ENCODE measurements at places on chromosomes 2 and 18.

DNA sequence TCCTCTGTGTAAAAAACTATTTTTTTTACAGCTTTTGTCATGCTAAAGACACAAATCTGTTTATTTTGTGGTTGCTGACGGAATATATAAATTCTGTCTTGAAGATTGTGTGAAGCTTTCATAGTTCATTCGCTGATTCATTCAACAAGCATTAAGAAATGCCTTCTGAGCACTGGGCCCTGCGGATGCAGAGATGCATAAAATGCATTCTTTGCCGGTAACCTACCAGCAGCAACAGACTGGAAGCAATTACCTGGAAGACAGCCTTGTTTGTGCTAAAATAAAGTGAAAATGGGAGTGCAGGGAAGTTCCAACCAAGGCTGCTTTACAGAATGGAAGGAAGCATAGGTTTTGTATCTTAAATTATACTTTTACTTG, 119.7 kb downstream of the PMAIP1 start:
- no peak for DNase-seq

DNA sequence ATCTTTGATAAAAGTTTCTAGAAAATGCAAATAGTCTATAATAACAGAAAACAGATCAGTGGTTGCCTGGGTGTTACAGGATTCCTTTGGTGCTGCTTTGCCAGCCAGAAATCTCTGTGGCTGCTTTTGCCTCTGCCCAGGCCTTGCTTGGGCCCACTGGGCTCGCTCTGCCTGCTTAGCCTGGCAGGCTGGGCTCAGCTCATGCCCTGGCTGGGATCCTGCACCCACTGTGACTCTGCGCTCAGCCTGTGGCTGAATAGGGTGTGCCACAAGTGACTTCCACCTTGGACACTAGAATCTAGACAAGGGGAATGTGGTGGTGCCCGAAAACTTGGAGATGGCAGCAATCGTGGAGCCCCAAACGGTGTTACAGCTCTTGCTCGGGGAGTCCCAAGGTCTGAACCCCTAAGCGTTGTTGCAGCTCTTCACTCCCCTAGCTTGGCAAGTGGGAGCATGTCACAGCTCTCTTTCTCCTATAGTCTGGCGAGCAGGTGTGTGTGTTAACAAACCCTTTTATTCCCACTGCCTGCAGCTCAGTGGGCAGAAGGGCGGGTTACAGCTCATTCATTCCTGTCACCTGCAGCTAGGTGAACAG, 50.9 kb downstream of the FBXO48 start:
- DNase-seq, result peak; percentile 10

GRCh38 chr2:72980535-72981217, 63.4 kb downstream of the EMX1 start:
- DNase-seq, result no peak

- DNase-seq, result no peak
These were observed 96.8 kb downstream of the ZNF407 start for GRCh38 chr18:74694436-74694835.

DNA sequence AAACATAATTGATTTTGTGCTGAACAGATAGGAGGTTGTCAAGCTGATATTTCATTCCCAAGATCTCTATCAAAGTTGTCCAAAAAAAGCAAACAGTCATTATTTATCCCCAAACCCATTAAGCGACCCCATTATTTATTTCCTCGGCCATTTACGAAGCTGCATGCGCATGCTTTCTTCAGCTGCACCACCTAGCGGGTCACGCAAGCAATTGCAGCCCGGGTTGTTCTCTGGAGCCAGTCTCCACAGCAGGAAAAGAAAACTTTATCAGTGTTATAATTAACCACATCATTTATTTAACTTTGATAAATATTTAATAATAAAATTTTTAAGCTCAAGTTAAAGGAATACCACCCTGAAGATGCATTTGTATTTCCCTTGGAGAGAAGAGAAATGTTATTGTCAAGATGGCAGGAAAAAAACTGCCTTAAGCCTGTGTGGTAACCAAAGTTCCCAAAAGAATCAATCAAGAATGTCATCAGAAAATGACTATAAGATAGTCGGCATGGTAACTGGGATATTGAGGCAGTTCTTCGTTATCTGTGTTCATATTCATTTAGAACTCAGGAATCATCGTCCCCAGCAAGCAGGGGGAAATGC, 304.7 kb downstream of the FBXO15 start:
- peak; percentile 9 for DNase-seq

- DNase-seq, result no peak
These were observed 8.8 kb downstream of the RDH14 start for GRCh38 chr2:18551623-18552022.

DNA sequence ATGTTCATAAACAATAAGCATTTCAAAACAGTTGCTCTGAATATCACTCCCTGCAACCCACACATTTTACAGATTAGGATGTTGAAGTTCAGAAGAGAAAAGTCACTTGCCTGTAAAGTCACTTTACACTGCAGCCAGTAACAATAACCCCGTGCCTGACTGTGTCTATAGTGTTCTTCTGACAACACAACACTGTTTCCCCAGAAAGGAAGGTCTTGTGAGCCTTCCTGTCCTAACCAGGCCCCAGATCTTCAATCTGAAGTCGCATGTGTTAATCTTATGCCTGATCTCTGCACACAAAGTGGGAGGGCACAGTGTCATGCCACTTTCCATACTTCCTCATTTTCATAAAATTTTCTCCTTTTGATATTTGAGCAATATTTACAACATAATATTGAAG, 120.2 kb downstream of the FEZ2 start:
- DNase-seq, result no peak

DNA sequence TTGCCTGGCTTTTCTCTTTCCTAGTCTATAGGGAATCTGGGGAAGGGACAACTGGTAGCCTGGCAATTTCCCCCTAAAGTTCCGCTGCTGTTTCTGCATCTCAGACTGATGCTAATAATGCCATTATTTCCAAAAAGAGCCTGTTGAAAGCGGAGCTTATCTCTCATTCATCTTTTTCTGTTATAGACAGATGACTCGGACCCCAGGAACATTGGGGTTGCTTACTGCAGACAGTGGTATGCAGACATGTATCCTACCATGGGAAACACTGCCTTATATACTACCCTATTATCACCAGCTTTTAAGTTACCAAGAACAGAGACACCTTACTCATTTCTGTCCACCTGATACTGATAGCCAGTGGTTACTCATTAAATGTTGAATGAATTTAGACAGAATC, 15.3 kb downstream of the ETAA1 start:
- no peak for DNase-seq

DNA sequence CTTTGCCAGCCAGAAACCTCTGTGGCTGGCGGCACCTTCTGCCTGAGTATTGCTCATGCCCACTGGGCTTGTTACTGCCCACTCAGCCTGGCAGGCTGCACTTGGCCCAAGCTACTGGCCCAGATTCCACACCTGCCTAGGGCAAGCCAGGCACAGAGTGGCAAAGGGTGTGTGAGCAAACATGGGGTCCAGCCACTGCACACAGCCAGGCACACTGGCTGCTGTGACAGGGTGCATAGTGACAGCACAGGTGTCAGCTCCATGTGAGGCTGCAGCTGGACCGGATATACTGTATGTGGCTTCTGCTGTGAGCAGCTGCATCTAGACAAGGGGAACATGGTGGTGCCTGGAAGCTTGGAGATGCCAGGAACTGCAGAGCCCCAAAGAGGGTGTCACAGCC, 113.9 kb downstream of the COPS8 start:
- DNase-seq, result no peak

- no peak for DNase-seq
These were observed 19.3 kb upstream of the ODC1 start for GRCh38 chr2:10467401-10467800.

DNA sequence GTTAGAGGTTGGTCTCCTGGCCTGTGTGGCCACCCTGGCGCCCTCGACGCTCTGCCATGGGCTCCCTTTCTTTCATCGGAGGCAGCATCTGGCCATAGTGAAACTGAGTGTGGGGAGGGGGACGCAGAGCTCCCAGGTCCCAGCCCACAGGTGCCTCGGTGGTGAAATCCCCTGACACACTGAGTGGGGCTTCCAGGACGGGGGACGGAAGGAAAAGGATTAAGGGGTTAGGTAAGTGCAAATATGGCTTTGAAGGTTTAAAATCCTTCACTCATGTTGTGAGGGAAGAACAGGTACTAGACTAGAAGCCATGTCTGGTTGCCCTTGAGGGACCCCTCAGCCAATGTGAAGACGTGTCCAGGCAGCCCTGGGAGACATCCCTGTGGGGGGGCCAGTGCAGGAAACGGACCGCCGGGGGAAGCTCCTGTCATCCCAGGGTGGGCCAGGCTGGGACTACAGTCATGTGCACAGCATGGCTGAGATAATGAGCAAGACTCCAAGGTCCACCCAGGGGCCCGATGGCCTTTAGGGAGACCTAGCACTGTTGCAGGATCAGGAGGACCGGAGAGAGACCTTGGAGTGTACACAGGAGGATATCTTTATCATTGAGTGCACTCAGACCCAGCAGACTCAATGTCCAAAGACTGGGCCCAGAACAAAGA, 36.3 kb downstream of the RTP5 start:
- DNase-seq, result no peak

DNA sequence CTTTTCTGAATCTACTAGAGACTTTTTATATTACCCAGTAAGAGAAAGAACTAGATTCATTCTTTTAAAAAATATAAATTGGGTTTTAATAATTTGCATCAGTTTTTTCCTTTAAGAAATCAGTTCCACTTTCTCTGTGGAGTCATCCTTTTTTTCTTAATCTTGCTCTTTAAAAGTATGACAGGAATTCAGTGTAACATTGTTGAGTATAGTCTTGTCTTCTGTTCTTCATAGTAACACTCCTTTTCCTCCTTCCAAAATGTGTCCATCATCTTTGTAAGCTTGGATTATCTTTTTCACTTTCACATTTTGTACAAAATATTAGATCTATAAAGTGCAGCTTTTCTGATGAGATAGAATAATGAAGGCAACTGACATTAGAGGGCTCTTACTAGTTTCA, 135.4 kb downstream of the HAUS1 start:
- DNase-seq, result no peak

GRCh38 chr2:68798569-68798968, 64.0 kb downstream of the ARHGAP25 start:
- no peak for DNase-seq

GRCh38 chr18:36128907-36129299, 237 bp downstream of the SLC39A6 start:
- DNase-seq, result no peak

GRCh38 chr2:196075196-196075595, 6.6 kb upstream of the DNAH7 start:
- no peak for DNase-seq

DNA sequence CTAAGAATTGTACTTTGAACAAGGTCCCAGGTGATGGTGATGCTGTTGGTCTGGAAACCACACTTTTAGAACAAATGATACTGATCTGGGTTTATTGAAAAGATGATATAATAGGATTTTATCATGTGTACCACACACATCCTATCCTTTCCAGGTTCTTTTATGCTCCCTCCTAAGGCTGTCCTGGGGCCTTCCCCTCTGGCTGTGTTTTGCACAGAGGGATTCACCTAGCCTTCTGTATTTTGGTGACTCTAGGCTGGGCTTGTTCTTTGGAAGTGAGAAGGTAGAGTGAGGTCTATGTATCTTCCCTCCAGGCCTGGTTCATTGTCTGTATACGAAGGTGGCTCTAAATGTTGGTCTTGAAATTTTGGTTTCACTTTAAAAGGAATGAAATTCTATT, 12.7 kb downstream of the ANXA4 start:
- no peak for DNase-seq

DNA sequence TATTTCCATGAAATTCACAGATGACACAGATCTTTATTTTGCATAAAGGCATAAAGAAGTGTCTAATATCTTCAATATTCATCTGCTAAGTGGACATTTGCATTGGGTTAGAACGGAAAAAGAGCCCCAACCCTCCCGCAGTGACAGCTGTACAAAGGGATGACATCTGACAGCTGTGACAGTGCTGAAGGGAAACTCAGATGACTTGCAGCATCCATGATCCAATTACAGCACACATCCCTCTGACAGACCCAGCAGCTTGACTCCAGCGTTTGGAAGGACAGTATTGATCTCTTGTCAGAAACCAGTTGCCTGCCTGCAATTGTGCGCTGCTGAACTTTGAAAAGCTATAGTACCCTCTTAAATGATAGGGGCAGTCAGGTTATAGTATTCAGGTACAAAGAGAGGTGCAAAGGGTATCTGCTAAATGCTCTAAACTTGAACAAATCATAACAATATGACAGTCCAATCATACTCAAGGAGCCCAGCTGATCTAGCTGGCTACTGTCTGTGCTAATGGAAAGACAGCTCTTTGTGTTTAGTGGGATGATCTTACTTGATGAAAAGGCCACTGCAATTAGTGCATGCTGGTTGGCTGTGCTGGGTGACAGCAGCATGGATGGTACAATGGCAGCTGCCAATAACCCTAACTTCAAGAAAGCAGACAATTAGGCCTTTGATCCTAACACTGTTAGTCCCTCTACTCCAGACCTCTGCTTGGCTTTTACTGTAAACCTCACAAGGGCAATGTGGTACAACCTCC, 599.2 kb downstream of the NR4A2 start:
- DNase-seq, result no peak

DNA sequence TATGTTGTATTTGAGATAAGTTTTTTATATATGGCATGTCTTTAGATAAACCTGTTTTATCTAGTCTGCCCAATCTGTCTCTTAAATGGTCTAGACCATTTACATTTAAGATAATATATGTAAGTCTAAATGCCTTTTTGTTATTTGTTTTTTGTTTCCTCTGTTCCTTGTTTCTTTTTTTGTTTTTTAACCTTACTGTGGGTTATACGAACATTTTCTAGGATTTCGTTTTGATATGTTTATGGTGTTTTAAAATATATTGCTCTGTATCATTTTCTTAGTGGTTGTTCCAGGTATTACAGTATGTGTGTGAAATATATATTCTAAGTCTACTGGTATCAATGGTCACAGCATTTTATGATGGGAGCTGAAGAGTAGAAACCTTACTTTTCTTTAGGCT, 13.3 kb downstream of the BCL2L11 start:
- no peak for DNase-seq

DNA sequence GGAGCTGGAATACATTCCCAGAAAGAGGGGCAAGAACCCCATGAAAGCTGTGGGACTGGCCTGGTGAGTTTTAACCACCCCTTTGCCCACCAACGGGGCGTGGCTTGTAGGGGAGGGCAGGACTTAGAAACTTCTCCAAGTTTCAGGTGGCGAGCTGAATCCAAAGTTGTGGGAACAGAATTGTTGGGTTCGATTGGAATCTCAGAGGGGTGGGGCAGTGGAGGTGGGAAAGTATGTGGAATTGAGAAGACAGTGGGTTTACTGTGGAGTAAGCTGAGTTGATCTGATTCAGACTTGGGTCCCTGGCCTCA, 1.1 kb downstream of the PNKD start:
- no peak for DNase-seq

GRCh38 chr2:25374411-25374810, 32.7 kb upstream of the DNMT3A start:
- no peak for DNase-seq

Measured in NCI-H774 (cell line).